ENCODE measurements at places on chromosomes 11 and 22.

DNA sequence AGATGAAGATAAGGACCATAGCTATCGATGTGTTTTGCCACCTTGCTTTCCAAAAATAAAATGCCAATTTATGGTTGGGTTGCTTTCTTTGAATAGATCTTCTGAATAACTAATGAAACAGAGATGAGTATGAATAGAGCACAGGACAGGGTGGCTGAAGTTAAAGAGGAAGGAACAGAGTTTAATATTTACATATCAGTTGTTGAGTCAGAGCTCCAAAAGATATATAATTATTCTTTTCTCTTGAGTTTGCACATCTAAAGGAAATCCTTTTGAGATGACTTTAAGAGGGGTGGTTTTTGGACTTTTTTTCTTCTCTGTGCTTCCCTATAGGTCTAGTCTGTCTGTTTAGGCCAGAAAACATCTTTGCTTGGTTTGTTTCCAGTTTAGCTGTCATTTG is 115.2 kb downstream of the DDX10 start:
- no peak for DNase-seq

DNA sequence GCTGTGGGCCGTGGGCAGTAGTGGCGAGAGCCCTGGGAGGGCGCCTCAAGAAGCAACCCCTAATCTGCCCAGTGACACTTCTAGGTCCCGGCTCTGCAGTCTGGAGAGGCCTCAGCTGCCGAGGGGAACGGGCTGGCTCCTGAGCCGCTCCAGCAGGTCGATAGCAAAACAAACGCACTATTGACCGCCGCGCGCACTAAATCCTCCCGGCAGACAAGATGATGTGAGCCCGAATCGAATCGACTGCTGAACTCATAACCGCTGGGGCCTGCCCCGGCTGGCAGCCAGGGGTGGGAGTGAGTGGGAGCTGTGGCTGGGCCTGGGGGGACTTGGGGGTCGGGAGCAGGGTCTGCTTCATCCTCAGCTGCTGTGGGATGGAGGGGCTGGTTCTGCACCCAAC is 36.1 kb downstream of the FLRT1 start:
- DNase-seq = no peak

- no peak for DNase-seq
Measured at GRCh38 chr11:134665188-134665535, 253.1 kb upstream of the B3GAT1 start.

GRCh38 chr11:2510626-2511402 is 66.0 kb downstream of the KCNQ1 start:
- DNase-seq = no peak

DNA sequence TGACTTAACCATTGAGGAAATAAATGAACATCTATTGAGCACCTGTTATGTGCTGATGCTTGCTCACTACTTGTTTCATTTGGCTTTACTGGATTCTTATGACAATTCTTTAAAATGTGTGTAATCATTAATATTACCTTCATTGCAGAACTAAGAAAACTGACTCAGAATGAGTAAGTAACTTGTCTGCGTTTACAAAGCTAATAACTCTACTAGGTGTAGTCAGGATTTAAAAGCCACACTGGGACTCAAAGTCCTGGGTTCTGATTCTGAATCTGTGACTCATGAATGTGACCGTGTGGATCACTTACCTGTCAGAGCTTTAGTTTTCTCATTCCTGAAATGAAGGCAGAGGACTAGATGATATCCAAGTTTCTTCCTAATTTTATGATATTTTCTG is 23.4 kb upstream of the KIRREL3 start:
- no peak for DNase-seq

- DNase-seq = no peak
Measured at GRCh38 chr22:49658902-49659280, 168.8 kb downstream of the BRD1 start.

DNA sequence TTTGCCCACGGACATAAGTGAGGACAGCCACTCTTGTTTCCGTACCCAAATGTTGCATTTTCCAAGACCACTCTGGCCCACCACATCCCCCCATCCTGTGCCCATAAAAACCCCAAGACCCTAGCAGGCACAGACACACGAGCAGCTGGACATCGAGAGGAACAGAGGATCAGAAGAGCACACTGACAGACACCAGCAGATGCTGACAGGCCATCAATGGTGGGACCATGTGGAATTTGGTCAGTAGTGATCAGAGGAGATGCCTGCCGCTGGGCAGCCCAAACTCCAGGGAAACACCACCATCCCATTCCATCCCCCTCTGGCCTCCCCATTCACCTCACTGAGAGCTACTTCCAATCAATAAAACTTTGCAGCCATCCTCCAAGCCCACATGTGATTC is 87.0 kb downstream of the DLG2 start:
- DNase-seq = no peak

DNA sequence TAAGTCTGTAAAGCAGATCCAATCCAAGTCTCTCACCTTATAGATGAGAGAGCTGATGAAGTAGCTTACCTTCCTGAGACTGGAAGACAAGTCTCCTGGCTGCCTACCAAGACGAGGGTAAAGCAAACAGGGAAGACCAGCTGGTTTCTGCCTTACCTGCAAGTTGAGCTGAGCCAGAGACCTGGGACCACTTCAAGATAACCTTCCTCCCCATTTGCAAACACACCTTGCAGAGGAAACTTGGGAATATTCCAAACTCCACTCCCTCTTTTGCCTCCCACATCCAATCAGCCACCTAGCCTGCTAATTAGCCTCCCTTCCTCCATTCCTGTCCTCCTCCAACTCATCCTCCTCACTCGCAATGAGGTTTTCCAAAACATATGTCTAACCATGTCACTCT is 23.4 kb upstream of the ROBO3 start:
- DNase-seq = no peak

DNA sequence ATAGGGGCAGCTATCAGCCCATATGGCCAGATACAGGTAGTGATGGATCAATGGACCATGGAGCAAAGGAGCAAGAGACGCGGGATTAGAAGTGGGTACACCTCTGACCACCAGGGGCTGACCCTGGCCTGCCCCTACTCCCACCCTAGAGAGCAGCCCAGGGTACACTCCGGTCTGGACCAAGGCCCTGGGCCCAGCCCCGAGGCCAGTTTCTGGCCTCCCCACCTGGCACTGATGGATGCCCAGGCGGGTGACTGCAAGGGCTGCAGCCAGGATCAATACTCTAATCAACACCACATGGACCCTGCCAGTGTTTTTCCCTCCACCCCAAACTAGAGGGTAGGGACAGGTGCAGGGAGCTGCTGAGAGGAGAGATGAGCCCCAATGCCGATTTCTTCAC is 74.1 kb upstream of the NECTIN1 start:
- no peak for DNase-seq

GRCh38 chr11:70128435-70128906 is 50.4 kb downstream of the ANO1 start:
- DNase-seq = no peak

- no peak for DNase-seq
Measured at GRCh38 chr11:45076761-45077160, 69.7 kb upstream of the PRDM11 start.

- no peak for DNase-seq
Measured at GRCh38 chr22:42372976-42373375, 59.2 kb downstream of the NFAM1 start.

DNA sequence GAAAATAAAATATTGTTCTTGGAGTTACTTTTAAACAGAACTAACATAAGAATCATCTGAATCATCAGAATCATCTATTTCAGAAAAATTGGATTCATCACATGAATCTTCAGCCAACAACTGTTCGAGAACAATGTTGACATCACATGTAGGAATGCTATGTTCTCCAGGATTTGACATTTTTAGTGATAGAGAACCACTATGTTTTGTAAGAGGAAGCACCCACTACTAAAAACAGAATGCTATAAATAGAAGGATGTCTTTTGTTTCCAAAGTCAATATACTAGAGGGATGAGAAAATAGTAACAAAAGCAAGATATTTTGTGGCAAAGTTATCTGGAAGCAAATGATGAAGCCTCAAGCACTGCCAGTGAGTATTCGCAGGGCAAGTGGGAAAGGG is 263.4 kb upstream of the DDI1 start:
- DNase-seq = no peak

- DNase-seq = no peak
Measured at GRCh38 chr22:45945621-45946106, 31.3 kb downstream of the WNT7B start.

- no peak for DNase-seq
Measured at GRCh38 chr22:29004647-29005371, 56.8 kb downstream of the C22orf31 start.

GRCh38 chr11:107583629-107584195 is 7.2 kb upstream of the ELMOD1 start:
- no peak for DNase-seq

DNA sequence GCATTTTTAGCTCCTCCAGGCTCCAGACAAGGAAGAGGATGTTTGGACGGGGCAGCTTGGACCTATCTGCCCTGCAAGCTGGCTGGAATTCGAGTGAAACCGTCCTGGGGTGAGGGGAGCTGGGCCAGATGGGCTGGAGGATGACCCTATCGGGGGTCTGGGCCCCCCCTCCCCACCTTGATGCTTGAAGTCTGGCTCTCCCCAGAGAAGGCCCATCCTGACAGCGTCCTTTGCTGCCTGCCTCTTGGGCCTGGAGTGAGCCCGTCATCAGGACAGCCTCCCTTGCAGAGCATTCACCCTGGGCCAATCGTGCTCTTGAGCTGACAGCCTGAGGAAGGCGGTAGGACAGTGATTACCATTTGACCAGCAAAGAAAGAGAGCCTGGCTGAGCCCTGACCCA is 5.3 kb upstream of the PDGFB start:
- DNase-seq = no peak

GRCh38 chr11:77244277-77245027 is 57.0 kb downstream of the GDPD4 start:
- DNase-seq = no peak

- DNase-seq = no peak
Measured at GRCh38 chr22:26602127-26602526, 12.2 kb upstream of the TPST2 start.

GRCh38 chr11:36196411-36196998 is 92.7 kb downstream of the COMMD9 start:
- no peak for DNase-seq

- DNase-seq = peak; percentile 69
Measured at GRCh38 chr11:61187505-61188130, 15.7 kb upstream of the PGA3 start.

DNA sequence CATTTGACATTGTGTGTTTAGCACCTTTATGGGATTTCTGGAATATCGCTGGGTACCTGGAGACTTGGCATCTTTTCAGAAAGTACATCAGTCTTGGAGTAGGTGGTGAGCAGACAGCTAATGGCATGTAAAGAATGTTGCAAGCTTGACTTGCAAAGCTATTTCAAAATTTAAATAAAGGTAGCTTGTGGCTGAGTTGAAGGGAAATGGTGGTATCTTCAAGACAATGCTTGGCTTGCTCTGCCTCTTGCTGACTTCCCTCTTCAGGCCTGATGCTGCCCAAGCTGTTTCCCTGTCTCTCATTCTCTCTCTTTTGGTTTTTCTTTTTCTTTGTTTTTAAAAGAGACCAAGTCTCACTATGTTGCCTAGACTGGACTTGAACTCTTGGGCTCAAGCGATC is 13.2 kb downstream of the ZNRF3 start:
- no peak for DNase-seq

- DNase-seq = no peak
Measured at GRCh38 chr11:123373754-123374621, 56.1 kb upstream of the GRAMD1B start.

DNA sequence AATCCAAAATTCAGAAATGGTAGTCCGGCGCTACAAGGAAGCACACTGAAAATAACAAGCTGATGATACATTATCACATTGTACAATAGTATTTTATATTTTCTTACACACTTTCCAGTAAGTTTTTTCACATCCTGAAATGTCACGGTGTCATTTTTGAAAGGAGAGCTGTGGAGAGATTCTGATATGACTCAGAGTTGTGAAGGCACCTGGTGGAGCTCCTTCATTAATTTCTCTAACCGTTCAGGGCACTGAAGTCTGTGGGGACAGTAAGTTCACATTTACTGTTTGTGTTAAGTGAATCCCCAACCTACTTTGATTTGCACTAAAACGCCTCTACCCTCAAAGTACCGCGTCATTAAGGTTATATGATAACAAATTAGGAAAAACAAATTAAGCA is 13.3 kb downstream of the LDHAL6A start:
- no peak for DNase-seq

GRCh38 chr11:64253043-64253442 is 1.7 kb downstream of the PLCB3 start:
- no peak for DNase-seq

DNA sequence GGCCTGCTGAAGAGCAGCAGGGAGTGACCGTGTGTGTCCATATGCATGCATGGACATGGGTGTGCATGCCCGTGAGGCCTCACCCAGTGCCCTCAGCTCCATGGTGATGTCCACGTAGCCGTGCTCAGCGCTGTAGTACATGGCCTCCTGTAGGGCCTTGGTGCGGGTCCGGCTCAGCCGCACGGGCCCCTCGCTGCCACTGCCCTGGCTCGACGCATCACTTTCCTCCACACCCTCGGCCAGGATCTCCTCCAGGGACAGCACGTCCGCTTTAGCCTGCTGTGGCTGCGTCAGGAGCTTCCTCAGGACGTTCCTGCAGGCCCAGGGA is 57.0 kb downstream of the NAT10 start:
- DNase-seq = no peak

GRCh38 chr22:31509061-31509762 is 12.9 kb downstream of the SFI1 start:
- DNase-seq = no peak

- DNase-seq = no peak
Measured at GRCh38 chr11:2559527-2560311, 114.9 kb downstream of the KCNQ1 start.

- no peak for DNase-seq
Measured at GRCh38 chr22:27115816-27116256, 458.4 kb downstream of the MIAT start.

DNA sequence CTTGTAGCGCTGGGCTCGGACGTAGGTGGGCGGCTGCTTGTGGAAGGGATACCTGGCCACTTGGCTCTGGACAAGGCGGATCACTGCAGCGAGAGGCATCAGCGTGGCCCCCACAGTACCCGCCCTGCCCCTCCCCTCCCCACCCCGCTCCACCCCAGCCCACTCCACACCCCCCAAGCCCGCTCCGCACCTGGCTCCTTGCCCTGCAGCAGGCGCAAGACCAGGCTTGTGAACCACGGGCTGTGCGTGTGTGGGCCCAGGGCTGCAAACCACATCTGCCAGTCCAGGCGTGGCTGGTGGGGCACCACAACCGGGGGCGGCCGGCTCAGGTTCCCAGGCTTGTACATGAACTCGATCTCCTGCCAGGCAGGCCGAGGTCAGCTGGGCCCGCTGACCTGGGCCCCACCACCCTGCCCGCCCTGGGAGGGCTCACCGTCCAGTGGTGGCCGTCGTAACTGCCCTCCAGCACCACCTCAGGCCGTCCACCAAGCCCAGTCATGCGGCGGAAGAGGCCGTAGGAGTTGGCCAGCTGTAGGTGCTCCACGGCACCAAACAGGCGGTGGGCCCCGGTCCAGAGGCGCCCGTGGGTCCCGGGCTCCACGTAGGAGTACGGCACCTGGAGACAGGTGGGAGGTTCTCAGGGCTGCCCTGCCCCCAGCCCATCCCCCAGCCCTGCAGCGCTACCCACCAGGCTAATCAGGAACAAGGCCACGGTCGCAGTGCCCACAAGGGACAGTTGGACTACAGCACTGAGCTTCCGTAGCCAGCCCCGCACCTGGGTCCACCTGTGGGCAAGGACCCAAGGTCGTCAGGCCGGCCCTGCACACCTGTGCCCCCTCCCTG is 2.9 kb downstream of the LMF2 start:
- no peak for DNase-seq
